ENCODE measurements at places on chromosomes 5 and 9.

DNA sequence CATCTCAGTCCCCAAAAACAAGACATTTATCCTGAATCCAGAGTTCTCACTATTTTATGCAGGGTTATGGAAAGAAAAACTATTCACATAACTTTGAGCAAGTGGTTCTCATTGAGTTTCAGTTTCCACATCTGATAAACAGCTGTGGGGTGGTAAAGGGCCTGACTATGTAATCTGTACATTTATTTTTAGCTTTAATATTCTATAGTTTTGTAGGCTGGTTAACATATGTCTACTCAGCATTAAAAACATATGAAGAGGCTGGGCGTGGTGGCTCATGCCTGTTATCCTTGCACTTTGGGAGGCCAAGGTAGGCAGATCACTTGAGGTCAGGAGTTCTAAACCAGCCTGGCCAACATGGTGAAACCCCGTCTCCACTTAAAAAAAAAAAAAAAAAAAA, 301.5 kb upstream of the CCNG1 start:
- H3K4me1 ChIP-seq, result no peaks in the 10 kb centered on the region
- DNase-seq, result no peak
- no peak overlapping the region for H3K4me3 ChIP-seq
- H3K27me3 ChIP-seq, result no peaks in the 10 kb centered on the region

GRCh38 chr9:76629205-76629990, 134.8 kb upstream of the PCA3 start:
- DNase-seq, result no peak
- H3K36me3 ChIP-seq, result no peaks in the 10 kb centered on the region
- no peaks in the 10 kb centered on the region for H3K27me3 ChIP-seq
- H3K4me3 ChIP-seq, result no peak overlapping the region

GRCh38 chr5:177553671-177554429, 513 bp downstream of the FAM193B start:
- H3K4me1 ChIP-seq, result peaks cover 27% of the 10 kb centered on the region
- H3K36me3 ChIP-seq, result no peaks in the 10 kb centered on the region
- DNase-seq, result peak; percentile 36
- H3K27ac ChIP-seq, result peak overlapping the region; percentile 35
- H3K4me3 ChIP-seq, result peak overlapping the region; percentile 78

DNA sequence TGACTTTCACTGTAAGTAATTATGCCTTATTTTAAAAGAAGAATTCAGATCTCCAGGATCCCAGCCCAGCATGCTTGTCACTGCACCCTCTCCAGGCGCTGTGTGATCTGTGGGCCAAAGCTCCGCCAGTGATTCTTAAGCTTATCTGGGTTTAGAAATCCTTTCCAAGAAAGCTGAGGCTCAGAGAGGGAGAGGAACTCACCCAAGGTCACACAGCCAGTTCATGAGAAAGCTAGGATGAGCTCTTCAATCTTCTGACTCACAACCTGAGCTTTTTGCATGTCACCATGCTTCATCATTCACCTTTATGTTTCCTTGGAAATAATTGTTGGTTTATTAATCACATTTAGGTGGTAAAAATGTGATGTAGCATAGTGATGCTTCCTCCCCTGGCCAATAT, 136.6 kb upstream of the HAND1 start:
- no peak overlapping the region for H3K27ac ChIP-seq
- H3K4me3 ChIP-seq, result no peak overlapping the region
- H3K4me1 ChIP-seq, result peaks cover 8% of the 10 kb centered on the region
- no peak for DNase-seq
- H3K36me3 ChIP-seq, result no peaks in the 10 kb centered on the region

DNA sequence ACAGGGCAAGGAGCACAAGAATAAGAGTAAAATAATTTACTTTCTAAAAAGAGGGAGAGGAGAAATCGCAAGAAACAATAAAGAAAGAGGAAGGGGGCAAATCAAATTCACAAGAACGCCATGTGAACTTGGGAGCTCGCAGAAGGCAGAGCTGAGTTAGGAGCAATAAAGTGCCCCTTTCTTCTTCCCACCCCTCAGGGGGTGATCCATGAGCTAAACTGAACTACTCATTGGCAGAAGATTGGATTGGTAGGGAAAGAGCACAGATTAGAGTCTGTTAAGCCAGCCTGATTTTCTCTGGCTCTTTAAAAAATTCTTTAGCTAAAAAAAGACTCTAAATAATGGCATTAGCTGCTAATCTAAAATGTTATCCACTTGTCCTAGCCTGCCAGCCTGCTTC, 307.5 kb downstream of the EBF1 start:
- no peaks in the 10 kb centered on the region for H3K4me1 ChIP-seq
- no peak for DNase-seq
- H3K36me3 ChIP-seq, result no peaks in the 10 kb centered on the region
- H3K4me3 ChIP-seq, result no peak overlapping the region
- H3K27me3 ChIP-seq, result peaks cover 61% of the 10 kb centered on the region

DNA sequence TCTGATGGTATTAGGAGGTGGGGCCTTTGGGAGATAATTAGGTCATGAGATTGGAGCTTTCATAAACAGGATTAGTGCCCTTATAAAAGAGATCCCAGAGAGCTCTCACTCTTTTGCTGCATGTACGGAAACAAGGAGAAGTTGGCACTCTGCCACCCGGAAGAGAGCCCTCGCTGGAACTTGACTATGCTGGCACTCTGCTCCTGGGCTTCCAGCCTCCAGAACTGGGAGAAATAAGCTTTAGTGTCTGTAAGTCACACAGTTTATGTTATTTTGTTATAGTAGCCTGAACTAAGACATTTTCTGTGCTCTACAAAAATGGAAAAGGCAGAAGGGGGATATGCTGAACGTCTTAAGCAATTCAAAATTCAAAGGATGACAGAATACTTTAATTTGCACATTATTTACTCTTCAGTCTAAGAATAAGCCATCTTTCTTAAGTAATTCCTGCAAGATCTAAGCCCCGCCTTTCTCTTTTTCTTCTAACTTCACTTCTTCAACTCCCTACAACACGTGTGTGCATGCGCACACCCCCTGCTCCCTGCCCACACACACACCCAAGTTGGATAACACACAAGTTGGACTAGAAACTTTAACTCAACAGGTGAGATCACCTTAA, 17.3 kb downstream of the NFIB start:
- peaks cover 21% of the 10 kb centered on the region for H3K36me3 ChIP-seq
- H3K27ac ChIP-seq, result no peak overlapping the region
- H3K4me3 ChIP-seq, result no peak overlapping the region
- H3K4me1 ChIP-seq, result peaks cover 52% of the 10 kb centered on the region
- no peaks in the 10 kb centered on the region for H3K27me3 ChIP-seq

DNA sequence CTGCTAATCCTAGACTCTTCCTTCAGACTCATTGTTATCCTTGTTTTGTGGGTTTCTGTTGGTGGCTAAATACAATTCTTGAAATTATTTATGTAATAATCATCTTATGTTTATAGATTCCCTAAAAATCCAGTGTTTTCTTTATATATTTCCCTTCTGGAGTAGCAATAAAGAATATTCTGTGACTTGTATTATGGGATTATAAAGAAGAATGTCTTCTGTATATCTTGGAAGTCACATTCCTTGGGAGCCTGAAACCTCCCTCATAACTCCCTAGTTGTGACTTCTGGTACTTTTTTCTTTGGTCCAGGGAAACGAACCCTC, 356.1 kb downstream of the TMEM167A start:
- no peak overlapping the region for H3K4me3 ChIP-seq
- no peaks in the 10 kb centered on the region for H3K36me3 ChIP-seq
- no peak overlapping the region for H3K27ac ChIP-seq
- DNase-seq, result no peak
- peaks cover 21% of the 10 kb centered on the region for H3K4me1 ChIP-seq

Data from mesothelial cell of epicardium (in vitro differentiated cells).